ENCODE measurements at places on chromosomes 2 and 18. TPM values are rescaled to one million over a fixed set of nuclear protein-coding genes. Genes with fewer than 3 reads are reported as not detected.
A peak's percentile ranks its signal among the peaks of the same experiment; 100 is the strongest.

GRCh38 chr2:229313591-229313990, 42.5 kb upstream of the PID1 start:
- DNase-seq, result no peak

GRCh38 chr2:212968284-212969081, 182.9 kb downstream of the IKZF2 start:
- no peak for DNase-seq

GRCh38 chr2:188050726-188051125, 240.9 kb upstream of the GULP1 start:
- no peak for DNase-seq

DNA sequence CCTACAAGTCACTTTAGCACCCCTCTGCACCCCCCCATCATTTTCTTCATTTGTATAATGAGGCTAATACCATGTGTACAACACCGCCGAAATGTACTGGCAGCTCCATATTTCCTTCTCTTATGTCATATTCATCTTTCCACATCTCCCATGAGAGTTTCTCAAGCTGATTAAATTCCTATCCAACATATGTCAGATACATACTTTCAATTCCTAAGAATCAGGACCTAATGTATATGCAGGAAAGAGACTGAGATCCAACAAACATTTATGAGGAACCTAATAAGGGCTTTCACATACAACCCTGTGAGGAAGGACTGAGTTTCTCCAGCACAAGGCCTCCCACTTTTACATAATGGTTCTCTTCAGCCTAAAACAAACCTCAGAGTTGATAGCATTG, 41.9 kb downstream of the PRKD3 start:
- no peak for DNase-seq

- DNase-seq, result peak; percentile 75
Measured at GRCh38 chr2:177239932-177240630, 24.4 kb downstream of the NFE2L2 start.

Gene DNAJC5G
- 0.77 TPM for total RNA-seq

Gene IGFBP5
- total RNA-seq, result not detected

Gene BOLL
- total RNA-seq, result not detected

Gene TMBIM1
- total RNA-seq, result 159 TPM
